Fibroblast of skin of left biceps (primary cell): ENCODE measurements at places on chromosomes 11 and 22.
A peak's percentile ranks its signal among the peaks of the same experiment; 100 is the strongest.

GRCh38 chr11:11967669-11968510 lies 40.5 kb downstream of the DKK3 start:
- no peak for DNase-seq

DNA sequence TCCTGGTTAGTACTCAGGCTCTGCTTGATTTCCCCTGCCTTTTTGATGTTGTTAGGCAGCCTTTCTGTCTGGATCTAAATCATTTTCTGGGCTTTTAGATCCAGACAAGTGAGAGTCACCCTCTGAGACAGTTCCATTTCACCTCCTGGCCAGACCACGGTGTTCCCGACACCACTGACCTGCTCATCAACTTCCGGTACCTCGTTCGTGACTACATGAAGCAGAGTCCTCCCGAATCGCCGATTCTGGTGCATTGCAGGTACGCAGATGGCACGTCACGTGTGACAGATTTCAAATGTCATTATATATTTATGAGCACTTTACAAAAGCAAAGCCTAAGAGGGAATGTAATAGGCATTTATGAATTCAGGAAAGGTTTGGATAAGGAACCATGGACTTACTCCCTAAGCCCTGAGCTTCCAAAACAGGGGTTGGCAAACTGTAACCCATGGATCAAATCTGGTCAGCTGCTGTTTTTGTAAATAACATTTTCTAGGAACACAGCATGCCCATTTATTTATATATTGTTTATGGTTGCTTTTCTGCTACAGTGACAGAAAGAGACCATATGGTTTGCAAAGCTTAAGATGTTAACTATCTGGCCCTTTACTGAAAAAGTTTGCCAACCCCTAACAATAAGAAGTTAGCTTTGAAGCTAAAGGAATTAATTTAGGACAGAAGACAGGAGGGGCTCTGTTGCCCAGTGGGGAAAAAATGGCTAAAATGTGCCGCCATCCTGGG lies 53.1 kb upstream of the OR4B1 start:
- DNase-seq, result no peak

- DNase-seq, result no peak
Observed at GRCh38 chr22:17706947-17707346, 67.3 kb downstream of the BID start.

GRCh38 chr11:68773521-68774193 lies 22.3 kb upstream of the TESMIN start:
- DNase-seq, result no peak

DNA sequence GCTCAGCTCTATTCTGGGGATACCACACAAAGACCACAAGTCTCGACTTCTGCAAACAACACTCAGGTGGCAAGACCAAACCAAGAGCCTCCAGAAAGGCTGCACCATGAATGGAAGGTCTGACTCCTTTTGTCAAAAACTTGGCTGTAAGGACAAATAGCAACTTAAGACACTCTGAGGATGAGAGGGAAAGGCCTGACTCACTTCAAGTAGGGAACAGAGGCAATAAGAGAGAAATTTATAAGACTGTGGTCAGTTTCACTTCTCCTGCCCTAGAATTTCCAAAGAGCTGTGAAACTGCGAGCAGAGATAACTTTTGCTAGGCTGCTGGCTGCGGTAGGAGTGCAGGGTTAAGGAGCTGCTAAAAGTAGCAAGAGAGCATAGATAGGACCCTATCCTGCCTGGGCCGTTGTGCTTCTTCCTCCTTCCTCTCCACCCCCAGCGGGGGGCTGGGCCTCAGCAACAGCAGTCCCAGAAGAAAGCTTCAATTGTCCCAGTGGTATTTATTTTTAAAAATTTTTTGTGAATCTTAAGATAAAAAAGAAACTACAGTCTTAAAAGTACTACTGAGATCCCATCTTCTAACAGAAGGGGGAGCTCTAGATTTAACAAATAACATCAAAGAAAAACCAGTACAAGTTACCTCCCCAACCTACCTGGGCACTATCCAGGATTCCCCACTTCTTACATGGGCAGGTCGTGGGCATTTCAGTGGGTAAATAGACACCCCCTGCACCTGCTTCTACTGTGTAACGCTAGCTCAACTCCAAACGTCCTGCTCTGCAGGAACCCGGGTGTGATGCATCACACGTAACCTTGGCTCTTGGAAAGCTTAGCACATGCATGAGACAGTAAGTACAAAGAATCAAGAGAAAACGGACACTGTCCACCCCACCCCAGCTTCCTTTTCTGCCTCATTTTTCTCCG lies 66.4 kb downstream of the SGSM3 start:
- peak; percentile 20 for DNase-seq

GRCh38 chr11:35664977-35665441 lies 2.4 kb downstream of the TRIM44 start:
- no peak for DNase-seq

- no peak for DNase-seq
Observed at GRCh38 chr22:20147237-20147988, 3.4 kb downstream of the CCDC188 start.

GRCh38 chr11:116888884-116889549 lies 51.6 kb upstream of the APOA1 start:
- DNase-seq, result no peak

DNA sequence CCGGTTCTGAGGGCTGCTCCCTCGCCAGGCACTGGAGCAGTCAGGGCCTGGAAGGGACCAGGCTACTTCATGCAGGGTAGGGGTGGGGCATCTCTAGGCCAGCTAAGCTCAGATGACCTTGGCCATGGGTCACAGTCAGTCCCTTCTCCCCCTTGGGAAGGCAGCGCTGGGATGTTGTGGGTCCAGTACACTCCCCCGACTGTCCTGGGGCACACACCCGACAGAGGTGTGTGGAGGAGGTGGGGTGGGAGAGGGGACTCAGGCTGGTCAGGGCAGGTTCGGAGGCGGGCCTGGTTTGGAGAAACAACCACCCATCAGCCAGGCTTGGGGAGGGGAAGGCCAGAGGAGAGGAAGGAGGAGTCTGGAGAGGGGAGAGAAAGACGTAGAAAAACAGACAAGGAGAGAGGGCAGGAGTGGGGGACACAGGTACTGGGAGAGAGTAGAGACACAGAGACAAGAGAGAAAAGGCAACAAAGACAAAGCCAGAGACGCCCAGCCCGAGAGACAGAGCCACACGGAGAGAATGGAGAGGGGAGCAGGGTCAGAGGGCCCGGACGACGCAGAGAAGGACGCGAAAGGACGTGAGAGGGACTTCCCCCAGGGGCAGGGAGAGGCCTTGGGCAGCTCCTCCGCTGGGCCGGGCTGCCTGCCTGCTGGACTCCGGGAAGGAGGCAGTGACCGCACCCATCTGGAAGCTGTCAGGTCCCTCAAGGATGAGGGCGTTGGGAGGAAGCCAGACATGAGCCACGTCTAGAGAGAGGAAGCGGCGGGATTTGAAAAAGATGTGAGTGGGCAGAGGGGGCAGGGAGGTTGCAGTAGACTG lies 30.6 kb upstream of the TSKU start:
- peak; percentile 54 for DNase-seq

- no peak for DNase-seq
Observed at GRCh38 chr22:48179571-48180546, 1417.4 kb downstream of the TBC1D22A start.

GRCh38 chr22:24516301-24516737 lies 21.2 kb downstream of the UPB1 start:
- peak; percentile 71 for DNase-seq

- DNase-seq, result no peak
Observed at GRCh38 chr11:130037058-130037457, 32.6 kb upstream of the APLP2 start.

DNA sequence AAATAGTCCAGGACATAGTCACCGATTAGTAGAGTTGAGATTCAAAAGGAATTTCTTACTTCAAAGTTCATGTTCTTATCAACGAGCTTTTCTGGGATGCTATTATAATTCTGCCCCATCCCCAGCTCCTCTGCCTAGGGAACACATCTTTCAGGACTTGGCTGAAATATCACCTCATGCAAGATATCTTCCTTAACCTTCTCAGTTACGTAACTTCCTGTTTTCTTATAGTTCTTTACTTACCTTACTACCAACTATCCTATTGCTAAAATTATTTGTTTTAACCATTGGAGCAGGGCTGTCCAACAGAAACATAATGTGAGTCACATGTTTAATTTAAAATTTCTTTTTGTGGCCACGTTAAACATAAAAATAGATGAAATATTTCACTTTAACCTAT lies 2.3 kb downstream of the NARS2 start:
- DNase-seq, result no peak

DNA sequence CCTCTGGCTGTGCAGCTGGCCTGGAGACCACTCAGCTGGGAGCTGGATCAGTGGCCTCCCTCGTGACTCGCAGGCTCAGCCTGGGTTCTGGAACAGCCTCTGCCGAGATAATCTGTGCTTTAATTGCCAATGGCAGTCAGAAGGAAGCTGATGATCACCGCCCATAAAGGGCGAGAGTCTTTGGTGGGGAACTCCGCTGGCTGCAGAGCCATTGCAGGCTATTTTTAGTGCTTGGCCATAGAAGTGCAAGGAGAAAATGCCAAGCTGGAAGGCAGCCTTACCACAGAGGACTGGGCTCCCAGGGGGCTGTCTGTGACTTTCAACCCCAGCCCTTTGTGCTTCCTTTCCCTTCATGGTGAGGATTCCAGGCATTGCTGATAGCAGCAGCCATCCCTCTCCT lies 62.2 kb upstream of the TENM4 start:
- DNase-seq, result no peak
